ENCODE measurements at places on chromosomes 11 and 22.

DNA sequence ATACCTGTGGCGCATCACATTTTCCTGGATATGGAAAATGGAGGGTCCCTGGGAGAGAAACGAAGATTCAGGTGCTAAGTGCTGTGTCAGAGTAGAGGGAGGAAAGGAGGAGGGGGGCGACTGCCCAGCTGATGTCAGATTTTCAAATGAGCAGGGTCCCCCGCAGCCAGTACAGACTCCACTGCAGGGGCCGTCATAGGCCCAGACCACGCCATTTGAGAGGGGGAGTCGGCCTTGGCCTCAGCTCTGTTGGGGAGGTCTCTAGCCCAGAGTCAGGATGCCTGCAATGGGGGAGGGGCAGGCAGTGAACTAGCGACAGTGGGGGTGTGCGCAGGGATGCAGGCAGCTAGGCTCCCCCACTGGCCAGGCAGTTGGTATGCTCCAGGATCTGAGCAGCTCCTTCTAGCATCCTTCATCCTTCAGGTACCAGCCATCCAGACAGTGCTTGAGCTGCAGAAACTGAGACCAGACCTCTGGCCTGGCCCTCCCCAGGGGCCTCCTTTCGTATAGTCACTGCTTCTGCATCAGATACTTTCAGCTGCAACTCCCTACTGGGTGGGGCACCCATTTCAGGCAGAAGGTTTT, at the start of the genes BSCL2 and GNG3:
BSCL2 (minus strand) TSS at position 148 of the 585 bp plus-strand sequence. CDS start 229 bp downstream, outside the sequence.
GNG3 (plus strand) TSS at position 400 of the 585 bp plus-strand sequence. CDS start 620 bp downstream, outside the sequence.
- peak; percentile 46 for DNase-seq

DNA sequence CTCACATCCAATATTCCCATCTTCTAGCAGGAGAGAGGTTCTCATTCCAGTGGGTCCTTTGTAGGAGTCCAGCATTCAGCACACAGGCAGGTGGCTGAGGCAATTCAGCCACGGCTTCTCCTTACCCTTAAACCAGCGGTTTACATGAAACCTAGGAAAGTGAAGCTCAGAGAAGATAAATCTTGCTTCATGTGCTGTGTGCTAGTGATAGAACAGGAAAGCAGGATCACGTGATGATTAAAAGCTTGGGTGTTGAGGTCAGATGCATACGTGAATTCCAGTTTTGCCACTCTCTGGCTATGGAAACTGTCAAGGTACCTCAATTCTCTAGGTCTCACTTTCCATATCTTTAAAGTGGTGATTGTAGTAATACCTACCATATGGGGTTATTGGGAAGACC, 331.6 kb downstream of the INSC start:
- DNase-seq, result no peak

DNA sequence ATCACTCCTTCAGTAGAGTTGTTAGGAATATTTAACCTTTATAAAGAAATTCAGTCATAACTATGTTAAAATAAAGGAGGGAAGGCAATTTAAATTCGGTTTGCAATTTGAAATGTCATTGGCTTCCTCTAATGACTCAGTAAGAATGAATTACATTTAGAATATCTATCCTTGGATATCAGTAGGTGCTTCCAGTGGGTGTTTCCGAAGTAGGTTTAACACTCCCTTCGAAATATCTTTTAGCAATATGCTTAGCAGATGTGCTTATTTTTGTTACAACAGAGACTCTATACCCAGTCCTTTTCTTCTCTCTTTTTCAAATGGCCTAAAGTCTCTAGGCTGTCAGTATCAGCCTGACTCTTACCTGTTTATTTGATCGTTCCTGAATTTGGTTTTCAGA, 103.7 kb upstream of the RASSF10 start:
- DNase-seq, result no peak

DNA sequence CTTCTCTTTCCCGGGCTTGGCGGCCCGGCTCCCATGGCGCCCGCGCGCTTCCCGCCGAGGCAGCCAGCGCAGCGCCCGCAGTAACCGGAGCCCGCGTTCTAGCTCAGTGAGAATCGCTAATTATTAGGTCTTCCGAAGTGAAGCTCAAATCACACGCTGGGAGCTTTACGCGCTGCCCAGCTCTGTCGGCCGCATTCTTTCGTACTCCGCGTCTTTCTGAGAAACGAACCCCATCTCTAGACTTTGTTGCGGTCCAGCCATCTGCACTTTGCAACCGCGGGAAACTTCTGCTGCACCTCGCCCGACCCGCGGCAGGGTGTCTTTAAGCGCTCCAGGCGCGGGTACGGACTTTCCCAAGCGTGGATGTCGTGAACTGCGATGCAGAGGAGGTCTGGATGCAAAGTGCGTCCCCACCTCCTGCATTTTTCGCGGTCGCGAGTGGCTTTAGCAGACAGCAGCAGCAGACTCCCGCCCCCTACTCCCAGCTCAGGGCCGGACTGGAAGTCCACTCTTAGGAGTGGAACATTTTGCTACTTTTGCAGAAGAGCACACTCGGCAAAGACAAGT, 6.0 kb upstream of the PAX6 start:
- DNase-seq, result no peak

DNA sequence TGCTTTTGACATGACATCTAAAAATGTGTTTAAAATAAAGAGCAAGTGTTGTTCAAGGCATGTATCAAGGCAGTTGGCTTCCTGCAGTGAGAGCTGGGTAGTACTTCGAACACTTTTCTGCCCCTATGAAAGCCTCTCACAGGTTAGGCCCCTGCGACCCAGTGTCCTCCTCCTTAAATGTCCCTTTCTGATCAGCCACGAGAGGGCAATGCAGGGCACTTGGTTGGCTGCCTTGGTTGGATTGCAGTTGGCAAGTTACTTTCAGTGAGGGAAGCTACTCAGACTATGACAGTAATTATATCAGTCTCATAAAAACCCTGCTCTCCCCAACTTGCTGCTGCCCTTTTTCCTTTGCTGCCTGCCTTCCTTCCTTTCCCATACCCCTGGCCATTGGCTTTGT, 743.8 kb downstream of the NTM start:
- DNase-seq, result peak; percentile 39

DNA sequence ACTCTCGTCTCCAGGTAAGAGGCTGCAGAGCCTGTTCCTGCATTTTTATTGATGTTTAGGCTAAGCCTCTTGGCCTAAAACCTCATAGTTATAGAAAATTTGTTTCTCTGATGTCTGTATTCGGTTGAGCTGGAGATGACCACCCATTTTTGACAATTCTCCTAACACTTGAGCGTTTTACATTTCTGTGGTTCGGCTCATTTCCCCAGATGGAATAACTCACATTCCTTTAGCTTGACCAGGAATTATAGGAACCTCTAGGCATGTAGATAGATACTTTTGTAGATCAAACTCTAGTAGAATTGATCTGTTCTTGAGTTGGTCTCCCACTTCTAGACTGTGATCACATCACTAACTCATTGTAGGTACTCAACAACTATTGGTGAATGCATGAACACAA, 172.6 kb upstream of the CADM1 start:
- no peak for DNase-seq

- DNase-seq, result no peak
These were observed 670 bp downstream of the MAPK8IP1 start for GRCh38 chr11:45885921-45886721.

- peak; percentile 48 for DNase-seq
These were observed 47.0 kb downstream of the YAP1 start for GRCh38 chr11:102157219-102157618.

DNA sequence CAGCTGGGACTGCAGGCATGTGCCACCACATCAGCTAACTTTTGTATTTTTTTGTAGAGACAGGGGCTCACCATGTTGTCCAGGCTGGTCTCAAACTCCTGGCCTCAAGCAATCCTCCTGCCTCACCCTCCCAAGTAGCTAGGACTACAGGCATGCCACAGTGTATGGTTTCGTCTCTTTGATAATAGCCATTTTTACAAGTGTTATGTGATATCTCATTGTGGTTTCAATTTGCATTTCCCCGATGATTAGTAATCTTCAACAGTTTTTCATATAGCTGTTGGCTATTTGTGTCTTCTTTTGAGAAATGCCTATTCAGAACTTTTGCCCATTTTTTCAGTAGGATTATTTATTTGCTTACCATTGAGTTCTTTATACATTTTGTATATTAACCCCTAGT, 9.0 kb upstream of the MTMR3 start:
- DNase-seq, result no peak

GRCh38 chr11:17932472-17932871, 80.4 kb downstream of the SERGEF start:
- DNase-seq, result no peak

DNA sequence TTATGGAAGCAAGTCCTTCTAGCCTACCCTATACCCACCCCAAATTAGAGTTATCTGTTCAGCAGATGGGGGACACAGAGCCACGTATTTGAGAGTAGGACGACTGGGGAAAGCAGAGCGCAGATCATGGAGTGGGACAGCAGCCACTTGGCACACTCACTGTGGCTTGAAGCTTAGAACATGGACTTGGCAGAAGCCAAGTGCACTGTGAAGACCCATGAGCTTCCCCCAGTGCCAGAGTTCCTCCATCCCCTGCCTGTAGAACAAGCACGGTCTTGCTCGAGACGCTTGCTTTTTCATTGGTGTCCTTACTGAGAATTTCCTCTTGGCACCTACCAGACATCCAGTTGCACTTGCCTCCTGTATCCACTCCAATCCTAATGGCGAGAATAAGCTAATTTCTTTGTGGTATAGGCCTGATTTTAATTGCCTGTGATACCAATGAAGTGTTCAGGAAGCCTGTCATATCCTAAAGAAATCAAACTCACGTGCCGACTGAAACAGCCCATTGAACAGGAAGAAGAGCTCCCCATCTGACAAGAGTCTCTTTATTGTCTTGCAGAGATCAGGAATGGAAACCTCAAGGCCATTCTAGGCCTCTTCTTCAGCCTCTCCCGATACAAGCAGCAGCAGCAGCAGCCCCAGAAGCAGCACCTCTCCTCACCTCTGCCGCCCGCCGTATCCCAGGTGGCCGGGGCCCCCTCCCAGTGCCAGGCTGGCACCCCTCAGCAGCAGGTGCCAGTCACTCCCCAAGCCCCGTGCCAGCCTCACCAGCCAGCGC, 166.9 kb downstream of the NAV2 start:
- DNase-seq, result peak; percentile 49

DNA sequence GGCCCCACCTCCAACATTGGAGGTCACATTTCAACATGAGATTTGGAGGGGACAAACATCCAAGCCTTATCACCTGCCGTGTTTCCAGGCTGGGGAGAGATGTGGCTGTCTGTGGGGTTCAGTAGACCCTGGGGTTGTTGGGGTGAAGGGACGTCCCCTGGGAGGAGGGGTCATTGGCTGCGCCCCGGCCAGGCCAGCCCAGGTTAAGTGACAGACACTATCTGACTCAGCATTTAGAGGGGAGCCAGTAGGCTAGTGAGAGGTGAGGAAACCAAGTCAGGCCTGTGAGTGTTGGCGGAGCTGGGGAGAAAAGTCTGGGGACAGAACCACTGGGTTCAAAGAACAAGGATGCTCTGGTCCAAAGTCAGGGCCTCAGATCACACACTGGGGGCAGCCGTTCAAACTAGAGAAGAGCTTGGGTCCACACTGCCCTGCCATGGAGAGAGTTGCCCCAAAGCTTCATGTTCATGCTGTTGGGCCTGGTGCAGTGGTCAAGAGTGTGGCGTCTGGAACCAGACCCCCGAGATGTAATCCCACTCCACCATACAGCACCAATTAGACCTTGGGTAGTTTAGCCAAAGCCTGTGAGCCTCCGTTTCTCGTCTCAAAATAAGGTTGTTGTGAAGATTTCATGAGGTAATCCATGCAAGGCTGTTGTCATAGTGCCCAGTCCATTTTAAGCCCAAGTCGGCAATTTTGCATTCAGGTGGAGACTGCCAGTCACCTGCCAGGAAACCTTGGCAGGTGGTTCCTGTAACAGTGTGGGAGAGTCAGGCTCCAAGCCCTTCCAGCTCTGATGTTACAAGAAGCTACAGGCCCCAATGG, 1289.6 kb downstream of the TBC1D22A start:
- DNase-seq, result no peak

DNA sequence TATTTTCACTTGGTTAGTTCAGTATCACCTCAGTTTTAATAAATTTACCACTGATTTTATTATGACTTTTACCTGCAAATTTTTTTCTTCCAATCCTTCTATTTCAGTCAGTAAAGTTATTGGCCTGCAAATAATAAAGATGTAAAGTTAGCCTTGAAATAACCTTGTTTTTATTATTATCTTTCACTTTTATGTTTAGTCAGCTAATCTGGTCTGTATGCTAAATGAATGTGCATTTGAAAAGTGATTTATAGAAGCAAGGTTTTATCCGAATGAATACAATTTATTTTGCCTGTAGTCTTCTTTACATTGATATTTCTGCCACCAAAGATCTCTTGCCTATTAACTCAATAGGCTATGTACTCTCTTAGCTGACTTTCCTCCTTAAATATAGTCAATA, 425.7 kb downstream of the CNTN5 start:
- no peak for DNase-seq

- no peak for DNase-seq
These were observed 16.8 kb upstream of the TMEM191C start for GRCh38 chr22:21450320-21450831.

DNA sequence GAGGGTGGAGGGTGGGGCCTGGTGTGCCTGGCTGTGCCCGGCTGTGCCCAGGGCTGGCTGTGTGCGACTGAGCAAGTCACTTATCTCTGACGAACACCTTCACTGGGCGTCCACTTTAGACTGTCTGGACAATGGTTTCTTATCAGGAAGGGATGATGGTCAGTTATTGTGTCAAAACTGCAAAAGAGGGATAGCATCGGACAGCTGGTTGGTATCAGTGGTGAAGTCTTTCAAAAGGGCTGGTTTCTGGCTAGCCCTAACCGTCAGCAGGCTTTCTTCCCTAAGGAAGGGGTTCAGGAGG, 4.1 kb upstream of the MGAT3 start:
- no peak for DNase-seq
